Activated naive CD4-positive, alpha-beta T cell treated with anti-CD3 and anti-CD28 coated beads, Interleukin-2, amount 10 ng/mL, durations not matched to agents 7 days and 5 days (primary cell): ENCODE measurements at places on chromosomes 16 and 17.

DNA sequence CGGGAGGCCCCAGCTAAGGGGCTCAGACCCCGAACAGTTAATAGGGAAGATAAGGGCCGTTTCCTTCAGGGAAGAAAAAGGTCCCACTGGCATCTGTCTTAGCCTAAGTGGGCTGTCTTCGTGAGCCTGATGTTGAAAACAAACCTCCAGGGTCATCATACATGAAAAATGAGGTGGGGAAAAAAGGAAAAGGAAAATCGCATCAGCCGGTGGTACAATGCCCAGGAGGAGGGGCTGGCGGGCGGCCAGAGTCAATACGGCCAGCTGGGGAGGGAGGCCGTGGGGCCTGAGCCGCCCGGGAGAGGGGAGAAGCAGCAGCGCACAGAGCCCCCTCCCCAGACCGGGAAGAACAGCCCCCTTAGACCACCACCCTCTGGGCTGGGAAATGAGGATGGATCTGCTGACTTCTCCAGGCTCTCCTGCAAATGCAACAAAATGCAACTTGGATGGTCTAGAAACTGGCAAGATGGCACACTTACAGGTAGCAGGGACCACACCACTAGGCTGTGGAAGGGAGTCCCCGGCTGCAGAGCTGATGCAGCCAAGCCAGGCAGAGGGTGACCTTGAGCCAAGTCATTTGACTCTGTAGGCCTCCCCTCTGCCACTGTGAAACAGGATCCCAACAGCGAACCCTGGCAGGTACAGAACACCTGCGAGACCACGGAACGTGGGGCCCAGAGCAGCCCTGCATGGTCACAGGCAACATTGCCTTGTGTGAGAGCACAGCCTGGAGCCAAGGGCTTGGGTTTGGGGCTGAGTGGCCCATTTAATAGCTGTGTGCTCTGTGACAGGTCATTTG, 448.5 kb downstream of the SOX9 start:
- no peak for DNase-seq

DNA sequence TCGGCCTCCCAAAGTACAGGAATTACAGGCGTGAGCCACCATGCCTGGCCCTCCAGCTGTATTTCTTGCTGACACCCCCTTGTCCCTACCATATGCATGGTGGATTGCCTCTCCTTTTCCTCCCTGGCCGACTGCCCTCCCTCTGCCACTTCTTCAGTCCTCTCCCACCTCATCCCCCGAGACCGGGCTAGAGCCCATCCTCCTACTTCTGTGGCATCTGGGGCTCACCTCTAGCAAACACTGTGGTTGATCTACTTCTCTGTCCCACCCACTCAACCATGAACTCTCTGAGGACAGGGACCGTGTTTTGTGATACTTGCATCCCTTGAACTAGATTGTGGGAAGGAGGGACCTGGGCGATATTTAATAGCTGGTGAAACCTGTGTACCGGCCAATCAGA, 7.5 kb upstream of the AXIN2 start:
- DNase-seq: no peak

GRCh38 chr17:38353668-38354067, 2.0 kb downstream of the SOCS7 start:
- DNase-seq: no peak

DNA sequence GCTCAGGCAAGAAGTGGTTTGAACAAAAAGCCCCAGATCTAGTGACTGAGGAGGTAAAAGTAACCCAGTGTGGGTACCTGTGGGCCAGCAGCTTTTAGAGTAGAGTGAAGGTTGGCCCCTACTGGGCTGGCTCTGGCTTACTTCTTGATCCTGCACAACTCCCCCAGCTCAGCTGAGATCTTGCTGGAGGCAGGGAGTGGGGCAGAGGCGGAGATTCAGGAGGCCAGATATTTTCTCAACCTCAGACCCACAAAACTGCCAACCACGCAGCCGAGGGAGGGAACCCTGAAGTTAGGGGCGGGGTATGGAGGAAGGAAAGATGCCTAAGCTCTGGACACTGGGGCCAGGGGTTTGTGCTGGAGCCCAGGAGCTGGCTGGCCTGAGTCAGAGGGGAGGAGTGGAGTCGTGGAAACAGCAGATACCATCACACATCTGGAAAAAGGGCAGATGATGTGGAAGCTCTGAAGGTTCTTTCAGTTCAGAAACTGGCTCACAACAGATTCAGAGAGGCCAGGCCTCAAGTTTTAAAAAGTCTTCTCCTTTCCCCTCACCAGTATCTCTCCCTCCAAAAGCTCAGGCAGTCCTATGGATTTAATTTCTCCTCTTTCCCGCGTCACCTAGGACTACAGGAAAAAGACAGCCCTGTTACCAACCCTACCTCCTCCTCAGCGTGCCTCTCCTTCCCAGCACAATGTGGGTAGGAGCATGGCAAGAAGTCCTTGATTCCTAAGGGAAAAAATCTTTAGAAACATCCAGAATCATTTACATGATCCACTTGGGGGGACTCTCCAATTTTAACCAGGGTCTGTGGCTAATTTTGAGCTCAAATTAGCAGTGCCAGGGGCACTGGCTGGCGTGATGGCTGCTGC, 48.1 kb downstream of the MYO18A start:
- no peak for DNase-seq

- no peak for DNase-seq
These were observed 127.9 kb upstream of the CPHXL start for GRCh38 chr16:75854152-75854551.

DNA sequence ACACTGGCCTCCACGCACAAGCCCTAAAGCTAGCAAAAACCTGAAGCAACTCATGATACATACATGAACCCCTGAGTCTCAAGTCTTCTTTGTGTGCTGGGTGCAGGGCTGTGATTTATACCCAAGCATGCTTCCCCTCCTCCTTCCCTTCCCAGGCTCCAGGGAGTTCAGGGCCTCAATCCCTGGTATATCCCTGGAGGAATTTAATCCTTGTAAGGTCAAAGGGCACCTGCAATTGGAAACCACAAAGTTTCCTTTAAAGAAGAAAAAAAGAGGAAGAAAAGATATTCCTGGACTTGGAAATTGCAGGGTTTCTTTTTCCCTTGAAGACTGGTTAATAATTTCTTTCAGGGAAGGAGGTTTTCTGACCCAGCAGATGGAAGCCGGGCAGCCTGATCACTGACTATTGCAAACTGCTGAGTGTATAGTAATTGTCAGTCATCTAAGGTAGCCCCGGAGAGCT, 182.3 kb downstream of the AATF start:
- DNase-seq: no peak

GRCh38 chr17:51830451-51830850, 328.1 kb downstream of the CA10 start:
- no peak for DNase-seq

DNA sequence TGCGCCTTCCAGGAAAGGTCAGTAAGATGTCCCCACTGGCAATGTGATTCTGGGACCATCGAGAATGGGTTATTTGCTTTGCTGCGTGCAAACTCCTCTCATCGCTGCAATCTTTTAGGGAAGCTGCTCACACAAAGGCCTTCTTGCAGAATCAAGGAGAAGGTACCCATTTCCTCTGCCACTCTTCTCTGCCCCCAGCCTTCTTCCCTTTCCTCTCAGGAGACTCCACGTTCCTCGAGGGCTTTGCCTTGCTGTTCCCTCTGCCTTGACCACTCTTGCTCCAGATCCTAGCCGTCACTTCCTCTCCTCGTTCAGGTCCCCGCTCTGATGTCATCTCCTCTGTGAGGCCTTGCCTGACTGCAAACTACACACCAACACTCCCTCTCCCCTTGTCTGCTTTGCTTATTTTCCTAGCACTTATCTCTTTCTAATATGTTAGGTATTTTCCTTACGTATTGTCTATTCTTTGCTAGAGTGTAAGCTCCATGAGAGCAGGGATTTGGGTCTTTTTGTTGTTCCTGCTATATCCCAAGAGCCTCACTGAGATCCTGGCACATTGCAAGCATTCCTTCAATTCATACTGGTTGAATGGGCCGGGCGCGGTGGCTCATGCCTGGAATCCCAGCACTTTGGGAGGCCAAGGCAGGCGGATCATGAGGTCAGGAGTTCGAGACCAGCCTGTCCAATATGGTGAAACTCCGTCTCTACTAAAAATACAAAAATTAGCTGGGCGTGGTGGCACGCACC, 5.3 kb upstream of the CRK start:
- DNase-seq: no peak

DNA sequence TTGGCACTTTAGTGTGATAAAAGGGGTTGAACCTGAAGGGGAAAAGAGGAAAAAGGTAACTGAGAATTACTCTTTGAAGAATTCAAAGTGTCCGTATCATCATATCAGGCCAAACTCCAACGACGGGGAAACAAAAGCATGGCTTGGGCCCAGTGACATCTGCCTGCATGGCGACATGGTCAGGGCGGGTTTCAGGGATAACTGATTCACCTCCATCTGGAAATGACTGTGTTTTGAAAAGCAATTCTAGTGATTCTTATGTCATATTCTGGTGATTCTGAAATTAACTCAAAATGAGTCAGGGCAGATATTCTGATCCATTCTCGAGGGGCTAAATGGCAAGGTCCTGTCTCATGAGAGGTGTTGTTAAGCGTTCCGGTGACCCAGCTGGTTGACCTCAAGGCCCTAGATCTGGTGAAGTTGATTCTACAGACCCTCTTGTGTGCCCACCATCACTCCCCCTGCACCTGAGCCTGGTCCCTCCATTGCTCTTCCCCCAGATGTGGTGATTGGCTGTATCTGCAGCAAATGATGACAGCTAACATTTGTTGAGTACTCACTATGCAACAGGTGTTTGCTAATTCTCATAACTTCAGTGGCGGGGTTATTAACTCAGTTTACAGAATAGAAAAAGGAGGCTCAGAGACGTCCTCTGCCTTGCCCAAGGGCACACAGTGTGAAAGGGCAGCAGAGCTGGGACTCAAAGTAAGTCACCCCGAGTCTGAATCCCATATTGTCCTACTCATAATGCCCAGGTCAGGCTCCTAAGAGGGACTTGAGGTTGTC, 251.8 kb downstream of the MAF start:
- no peak for DNase-seq
